ENCODE measurements at places on chromosomes 4 and X. TPM values are rescaled to one million over a fixed set of nuclear protein-coding genes. Genes with fewer than 3 reads are reported as not detected.

GRCh38 chr4:174041555-174042105 lies 241.8 kb downstream of the FBXO8 start:
- DNase-seq = no peak

DNA sequence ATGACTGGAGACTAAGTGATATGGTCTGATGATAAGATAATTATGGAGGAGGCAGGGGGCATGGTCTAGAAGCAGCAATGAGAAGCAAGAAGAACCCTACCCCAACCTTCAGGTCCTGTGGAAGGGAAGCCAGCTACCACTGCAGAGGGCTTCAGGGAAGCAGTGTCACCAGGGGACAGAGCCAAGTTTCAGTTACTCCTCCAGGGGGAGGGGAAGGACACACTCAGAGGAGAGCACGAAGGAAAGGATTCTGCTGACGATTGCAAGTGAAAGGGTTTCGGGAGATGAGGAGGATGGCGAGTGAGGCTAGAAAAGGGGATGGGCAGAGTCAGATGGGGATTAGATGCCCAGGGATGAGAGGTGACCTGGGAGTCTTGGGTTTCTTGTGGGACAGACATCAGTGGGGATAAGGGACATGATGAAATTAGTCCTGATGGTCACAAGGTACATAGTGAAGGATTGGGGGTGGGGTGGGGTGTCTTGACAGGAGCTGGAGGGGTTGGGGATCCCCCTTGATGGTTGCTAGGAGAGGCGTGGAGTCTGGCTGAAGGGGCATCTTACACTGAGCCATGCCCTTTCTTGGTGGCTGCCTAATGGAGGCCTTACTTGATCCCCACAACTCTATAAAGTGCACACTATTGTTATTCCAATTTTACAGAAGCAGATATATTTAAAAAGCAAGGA lies 45.4 kb downstream of the TIGD4 start:
- no peak for DNase-seq

- DNase-seq = no peak
Measured at GRCh38 chr4:100317032-100317864, 127.0 kb upstream of the DDIT4L start.

DNA sequence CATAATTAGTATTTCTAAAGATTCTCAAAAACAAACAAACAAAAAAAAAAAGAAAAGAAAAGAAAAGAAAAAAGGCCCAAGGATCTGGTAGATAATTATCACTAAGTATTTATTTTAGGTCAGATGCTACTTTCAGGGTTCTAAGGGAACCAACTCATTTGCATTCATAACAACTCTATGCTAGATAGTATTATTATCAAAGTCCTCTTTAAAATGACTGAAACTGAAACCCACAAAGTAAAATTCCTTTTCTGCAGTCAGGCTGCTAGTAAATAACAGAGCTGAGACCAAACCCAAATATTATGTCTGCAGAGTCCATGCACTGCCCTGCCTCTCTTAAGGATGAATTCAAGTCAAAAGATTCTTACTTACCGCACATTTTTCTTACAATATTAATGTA lies 38.3 kb upstream of the MAPK10 start:
- DNase-seq = no peak

GRCh38 chr4:182255441-182256190 lies 12.4 kb downstream of the TENM3 start:
- no peak for DNase-seq

GRCh38 chr4:172826346-172826745 lies 342.3 kb upstream of the GALNT7 start:
- DNase-seq = no peak

- DNase-seq = no peak
Measured at GRCh38 chrX:13774696-13775095, 40.1 kb downstream of the OFD1 start.

GRCh38 chrX:40581336-40581920 lies 658 bp downstream of the ATP6AP2 start:
- no peak for DNase-seq

DNA sequence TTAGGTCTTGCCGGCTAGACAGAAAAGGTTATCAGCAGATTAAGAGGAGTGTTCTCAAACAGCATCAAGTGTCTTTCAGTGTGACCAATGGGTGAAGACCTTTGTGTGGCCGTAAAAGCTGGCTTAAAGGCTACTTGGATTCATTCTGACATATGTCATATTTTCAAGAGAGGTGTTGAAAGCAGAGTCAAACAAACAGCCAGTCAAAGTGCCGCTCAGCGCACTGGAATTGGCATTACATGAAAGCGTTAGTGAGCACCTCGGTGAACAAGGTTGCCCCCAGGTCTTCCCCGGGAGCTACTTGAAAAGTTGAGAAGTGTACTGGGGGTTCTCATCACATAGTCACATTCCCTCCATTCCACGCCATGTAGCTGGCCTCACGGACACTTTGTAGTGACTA lies 148.9 kb downstream of the SOX3 start:
- DNase-seq = no peak

DNA sequence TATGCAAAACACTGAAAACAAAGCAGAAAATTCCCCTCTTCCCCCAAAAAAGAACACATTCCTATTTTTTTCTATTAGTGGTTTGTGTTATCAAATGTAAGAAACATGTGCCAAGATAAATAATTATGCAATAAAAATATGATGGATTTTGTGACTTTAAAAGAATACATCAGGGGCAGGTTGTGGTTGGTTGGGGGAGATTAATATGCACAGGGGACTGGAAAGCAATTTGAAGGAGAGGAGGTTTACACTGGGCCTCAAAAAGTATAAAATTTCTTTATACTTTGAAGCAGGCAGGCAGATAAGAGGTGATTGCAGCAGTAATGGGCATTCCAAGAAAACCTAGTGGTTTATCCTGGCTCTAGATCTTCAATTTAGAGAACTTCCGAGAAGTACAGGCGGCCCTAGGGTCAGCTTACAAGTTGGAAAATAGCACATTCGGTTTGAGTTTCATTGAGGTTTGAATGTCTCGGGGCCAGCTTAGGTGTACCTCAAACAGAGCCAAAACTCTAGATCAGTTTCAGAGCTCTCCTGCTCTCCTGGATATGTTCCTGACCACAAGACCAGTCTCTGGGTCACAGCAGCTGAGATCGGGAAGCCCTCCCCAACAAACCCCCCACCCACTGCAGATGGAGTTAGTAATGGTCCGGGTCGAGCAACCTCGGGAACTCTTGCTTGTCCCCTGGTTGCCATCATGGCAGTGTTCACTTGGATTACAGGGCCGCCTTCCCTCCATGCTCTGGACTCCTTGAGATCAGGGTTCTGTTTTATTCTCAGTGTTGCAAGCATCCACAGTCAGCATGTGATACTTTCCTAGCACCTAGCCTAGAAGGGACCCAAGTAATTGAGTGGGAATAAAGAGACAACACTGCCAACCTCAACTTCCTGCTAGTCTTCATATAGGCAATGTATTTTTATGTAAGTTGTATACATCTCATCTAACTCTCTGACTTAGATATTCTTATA lies 112.1 kb upstream of the DDIT4L start:
- DNase-seq = no peak

GRCh38 chrX:102765217-102765616 lies 44.7 kb downstream of the GPRASP3 start:
- DNase-seq = peak; percentile 80

DNA sequence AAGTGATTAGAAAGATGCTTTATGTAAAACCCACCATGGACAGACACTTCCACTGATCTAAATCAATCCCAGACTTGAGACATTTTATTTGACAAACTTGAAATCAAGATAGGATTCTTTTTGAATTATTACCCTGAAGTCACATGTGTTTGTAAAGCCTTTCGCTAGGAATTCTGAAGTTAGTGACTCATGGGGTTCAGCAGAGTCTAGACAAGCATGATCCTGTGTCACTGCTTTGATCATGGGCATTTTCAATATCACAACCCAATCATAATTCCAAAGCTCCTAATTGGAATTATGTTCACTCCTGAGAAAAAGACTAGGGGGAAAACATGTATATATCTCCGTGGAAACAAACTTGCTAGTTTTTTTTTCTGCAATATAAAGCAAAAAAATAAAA lies 67.5 kb upstream of the BMP3 start:
- DNase-seq = no peak

The GRK4 gene
- 4.6 TPM for total RNA-seq

The TRO gene
- total RNA-seq = 7.2 TPM

Data from pulmonary artery endothelial cell (primary cell).